Eye (tissue), 1 donor: ENCODE measurements at places on chromosomes 7 and 10.

DNA sequence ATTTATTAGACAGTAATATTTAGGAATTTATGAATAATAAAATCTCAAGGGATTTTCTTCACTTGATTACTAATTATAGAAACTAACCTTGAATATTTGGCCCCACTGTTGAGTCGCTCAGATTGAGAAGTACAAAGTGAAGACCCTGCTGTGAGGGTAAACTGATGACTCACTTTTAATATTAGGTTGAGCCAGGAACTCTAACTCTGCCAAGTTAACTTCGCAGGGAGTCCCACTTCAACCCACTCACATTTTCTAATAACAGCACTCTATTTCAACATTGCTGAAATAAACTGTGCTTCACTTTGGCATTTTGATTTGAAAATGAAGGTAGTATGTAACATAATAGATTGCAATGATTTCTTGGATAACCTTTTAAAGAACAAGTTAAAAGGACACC is 200.7 kb downstream of the POLR1F start:
- no peak for DNase-seq

DNA sequence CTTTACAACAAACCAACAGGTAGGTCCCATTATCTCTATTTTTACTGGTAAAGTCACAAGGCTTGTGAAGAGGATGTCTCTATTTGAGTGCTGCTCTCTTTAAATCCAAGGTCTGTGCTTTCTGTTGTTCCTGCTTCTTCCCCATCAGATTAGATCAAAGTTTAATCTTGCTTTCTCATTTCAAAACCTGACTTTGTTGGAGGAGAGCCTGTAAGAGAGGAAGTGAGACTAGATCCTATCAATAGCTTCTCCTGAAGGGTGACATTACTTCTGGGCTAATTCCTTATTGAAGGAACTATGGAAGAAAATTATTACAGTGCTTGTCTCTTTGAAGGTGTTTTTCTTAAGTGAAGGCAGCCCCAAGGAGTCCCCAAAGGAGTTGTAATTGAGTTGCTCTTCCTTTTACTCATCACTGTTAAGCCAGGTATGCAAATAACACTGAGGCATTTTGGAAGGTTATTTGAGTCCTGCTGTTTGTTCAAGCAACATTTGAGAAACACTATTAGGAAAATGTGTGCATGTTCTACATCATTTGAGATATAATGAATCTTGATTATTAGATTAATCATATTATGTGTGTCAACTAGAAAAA is 146.2 kb upstream of the MBL2 start:
- DNase-seq, result no peak

DNA sequence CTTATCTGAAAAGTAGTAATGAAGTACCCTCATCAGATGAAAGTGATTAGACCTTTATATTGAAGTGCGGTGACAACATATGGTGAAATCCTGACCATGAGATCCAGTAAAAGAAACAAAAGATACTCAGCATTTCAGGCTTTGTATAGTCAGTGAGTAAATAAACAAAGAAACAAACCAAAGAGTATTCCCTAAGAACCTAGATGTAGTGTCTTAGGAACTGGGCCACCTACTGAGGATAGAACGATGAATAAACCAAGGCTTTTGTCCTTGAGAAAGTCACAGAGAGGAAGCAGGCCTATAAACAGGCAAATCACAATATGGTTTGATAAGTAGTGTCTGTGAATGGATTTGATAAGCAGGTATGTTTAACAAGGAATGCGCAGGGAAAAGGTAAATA is 46.2 kb downstream of the ZNF277 start:
- no peak for DNase-seq

- no peak for DNase-seq
Observed at GRCh38 chr10:60000747-60001146, 94.4 kb upstream of the CCDC6 start.

DNA sequence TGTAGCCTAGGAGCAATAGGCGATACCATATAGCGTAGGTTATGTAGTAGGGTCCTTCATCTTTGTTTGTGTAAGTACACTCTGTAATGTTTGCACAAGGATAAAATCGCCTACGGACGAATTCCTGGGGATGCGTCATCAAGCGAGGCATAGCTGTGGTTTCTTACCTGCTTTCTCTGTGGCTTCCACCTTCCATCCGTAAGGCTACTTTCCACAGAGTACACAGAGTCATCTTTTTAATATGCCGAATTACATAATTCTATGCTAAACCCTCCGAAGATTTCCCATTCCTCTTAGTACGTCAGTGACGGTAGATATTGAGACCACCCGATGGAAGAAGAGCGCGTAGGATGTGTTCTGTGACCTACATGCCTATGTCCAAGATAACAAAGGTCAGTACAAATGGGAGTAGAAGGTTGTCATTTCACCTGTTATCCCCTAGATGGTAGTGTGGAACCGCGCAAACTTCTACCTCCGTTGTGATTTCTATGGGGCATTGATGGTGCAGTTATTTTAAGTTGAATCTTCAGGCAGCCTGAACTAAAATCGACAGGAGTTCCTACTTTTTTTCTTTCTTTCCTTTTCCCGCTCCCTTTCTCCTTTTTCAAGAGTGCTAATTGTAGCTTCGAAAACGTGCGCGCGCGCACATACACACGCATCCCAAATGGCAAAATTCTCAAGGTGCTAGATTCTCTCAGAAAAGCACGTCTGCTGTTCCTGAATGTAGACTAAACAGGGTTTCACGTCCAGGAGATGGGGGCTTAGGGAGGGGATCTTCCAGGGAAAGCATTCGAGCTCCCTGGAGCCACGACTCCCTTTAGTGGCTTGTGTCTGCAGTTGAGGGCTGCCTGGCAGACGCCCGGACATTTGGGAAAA is 111.7 kb upstream of the MBL2 start:
- peak; percentile 90 for DNase-seq

GRCh38 chr7:29071203-29071874 is 75.0 kb downstream of the CPVL start:
- DNase-seq, result no peak

GRCh38 chr10:60029475-60029874 is 123.1 kb upstream of the CCDC6 start:
- no peak for DNase-seq

GRCh38 chr7:5198741-5199140 is 8.7 kb downstream of the WIPI2 start:
- DNase-seq, result no peak

DNA sequence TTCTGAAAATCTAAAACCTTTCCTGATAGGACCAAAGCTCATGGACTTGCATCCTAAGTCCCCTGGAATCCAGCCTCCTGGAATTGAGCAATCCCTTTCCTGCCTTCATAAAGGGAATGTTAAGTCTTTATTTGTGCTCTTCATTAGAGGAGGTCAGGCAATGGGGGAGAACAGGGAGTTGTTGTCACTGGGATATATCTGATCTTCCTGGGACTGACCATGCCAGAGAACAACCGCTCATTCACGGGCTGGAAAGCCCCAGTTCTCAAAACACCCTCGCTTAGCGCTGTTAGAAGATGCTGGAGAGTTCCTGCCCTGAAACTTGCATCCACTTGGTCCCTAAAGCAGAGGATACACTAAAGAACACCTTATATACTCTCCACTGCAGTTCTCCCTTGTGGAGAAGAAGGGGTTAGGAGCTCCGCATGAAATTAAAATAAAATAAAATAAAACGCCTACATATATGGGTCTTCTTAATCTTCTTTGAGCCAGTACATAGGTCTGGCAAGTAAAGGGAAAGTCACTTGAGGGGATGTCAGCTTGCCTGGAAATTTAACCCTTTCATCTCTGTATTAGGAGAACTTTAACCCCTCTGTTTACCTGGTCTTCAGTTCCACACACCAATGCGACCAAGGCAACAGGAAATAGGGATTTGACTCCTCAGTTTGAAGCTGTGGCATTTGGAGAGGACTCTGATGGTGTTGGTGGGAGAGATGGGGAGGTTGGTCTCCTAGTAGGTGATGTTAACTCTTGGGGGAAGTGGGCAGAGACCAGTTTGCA is 1.2 kb downstream of the SORCS1 start:
- peak; percentile 70 for DNase-seq

- DNase-seq, result no peak
Observed at GRCh38 chr7:155219154-155219531, 78.5 kb upstream of the INSIG1 start.

- no peak for DNase-seq
Observed at GRCh38 chr7:27189997-27190748, 5.1 kb upstream of the HOXA11 start.

DNA sequence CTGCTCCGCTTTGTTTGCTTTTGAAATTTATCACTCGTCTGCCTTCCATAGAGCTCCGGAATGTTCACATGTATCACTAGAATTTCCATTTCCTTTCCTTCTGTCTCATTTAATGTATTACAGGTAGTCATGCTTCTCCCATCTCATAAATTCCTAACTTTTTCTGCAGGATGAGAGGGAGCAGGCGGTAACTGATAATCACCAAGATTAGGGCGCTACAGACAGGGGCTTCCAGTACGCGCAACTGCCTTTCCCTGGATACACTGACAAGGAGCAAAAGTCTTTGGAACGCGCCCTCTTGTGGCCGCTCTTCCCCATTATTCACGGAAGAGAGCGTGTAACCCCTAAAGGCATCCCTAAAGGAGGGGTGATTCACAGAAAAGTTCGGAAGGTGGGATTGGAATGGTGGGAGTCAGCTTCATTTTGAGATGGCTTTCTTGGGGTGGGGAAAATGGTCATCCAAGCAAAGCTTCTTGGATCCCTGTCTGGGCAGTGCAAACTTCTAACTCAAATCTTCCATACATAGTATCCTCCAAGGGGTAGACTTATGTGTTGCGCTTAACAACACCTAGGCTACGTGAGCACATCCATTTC is 6.5 kb downstream of the INHBA start:
- DNase-seq, result peak; percentile 93

GRCh38 chr7:16433568-16434122 is 12.3 kb upstream of the CRPPA start:
- no peak for DNase-seq

DNA sequence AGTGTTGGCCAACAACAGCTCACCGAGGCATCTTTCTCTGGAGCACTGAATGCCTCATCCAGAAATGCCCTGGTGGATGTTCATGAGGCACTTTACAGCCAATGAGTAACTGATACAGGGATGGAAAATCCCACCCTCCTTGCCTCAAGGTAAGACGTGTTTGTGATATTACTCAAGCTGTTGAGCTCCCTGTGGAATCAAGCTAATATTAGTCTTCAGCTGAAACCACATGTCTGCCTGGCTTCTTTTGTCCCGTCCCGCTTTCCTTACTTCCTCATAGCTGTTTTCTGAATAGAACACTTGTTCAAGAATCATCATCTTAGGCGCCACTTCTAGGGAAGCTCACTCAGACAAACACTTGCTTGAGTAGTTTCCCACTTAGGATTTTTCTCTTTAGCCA is 422.4 kb downstream of the INHBA start:
- DNase-seq, result no peak

DNA sequence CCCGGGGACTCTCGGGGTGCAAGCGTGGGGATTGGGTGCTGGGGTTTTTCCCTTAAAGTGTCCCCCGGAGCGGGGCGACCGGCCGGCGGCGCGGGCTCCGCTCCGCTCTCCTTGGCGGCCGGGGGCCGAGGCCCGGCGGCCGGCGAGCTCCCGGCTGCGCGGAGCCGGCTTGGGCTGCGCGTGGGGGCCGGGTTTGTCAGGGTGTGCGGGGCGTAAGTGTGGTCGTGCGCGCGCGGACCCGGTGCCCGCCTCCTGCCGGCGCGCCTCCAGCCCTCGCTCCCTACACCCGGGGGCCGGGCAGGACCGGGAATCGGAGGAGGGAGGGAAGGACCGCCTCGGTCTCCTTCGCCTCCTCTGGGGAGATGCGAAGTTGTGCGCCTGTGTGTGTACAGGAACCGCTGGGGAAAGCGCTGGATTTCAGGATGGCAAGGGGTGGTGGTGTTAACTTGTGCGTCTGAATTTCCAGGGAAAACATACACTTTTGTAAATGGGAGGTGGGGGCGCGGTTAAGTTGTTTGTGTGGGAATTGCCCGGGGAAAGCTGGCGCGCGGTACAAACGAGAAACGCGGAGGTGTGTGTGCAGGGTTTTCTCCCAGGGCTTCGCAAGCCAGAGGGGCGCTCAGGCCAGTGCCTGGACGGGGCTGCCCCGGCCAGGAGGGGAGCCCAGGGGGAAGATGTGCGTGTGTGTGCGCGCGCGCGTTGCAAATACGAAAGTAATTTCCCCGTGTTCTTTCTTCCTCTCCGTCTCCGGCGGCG is 737 bp downstream of the ZMIZ1 start:
- peak; percentile 85 for DNase-seq

DNA sequence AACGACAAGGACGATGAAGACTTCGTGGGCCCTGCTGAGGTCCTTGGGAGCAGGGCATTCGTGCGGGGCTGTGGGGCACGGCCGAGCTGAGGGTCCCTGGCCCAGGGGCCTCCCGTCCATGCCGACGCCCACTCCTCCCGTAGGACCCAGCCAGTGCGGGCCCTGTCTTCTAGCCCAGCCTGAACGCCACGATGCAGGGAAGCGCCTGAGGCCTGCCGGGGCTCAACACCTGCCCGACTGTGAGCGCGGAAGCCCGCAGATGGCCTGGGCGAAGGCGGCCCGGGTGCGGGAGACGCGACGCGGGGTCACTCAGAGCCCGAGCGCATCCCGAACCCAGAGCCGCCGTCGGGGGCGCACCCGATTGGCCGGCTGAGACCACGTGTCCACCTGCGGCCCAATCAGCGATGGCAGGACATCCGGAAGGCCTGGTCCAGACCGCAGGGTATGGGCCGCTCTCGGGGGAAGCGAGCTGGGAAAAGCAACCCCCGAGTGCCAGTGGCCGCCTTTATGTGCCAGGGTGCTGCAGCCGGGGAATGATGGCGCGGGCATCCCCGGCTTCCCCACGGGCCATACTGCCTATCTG is 151.0 kb downstream of the NRF1 start:
- DNase-seq, result no peak

- no peak for DNase-seq
Observed at GRCh38 chr7:43384616-43385308, 198.1 kb upstream of the STK17A start.

GRCh38 chr7:123876557-123877256 is 31.7 kb downstream of the HYAL4 start:
- peak; percentile 23 for DNase-seq

DNA sequence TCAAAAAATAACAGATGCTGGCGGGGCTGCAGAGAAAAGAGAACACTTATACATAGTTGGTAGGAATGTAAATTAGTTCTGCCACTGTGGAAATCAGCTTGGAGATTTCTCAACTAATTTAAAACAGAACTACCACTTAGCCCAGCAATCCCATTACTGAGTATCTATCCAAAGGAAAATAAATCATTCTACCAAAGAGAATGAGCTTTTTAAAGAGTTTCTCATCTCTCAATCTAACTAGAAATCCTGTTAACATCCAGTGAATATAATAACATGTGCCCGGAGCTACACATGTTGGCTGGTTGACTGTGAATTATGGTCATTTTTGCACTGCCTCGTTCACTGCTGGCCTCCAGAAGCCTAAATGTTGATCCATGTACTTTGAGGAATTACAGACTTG is 39.3 kb downstream of the BET1 start:
- no peak for DNase-seq

GRCh38 chr7:5827755-5828154 is 46.3 kb upstream of the RNF216 start:
- DNase-seq, result no peak

DNA sequence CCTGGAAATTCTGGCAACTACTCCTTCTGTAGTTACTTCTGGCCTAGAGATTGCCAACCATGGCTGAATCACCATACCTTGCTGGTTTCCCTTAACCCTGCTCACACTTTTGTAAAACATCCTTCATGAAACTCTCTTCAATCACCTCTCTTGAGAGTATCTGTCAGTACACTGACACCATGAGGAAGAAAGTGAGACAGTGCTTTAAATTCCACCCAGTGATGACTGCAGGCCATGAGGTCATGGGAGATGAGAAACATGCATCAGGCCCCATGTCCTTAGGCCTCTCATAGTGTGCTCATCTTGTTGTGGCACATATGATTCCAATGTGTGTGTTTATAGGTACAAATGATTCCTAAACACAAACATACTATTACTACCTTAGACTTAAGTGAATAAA is 24.6 kb upstream of the NAMPT start:
- DNase-seq, result no peak
